Lung microvascular endothelial cell (primary cell): ENCODE measurements at places on chromosomes 1 and 21. TPM values are rescaled to one million over a fixed set of nuclear protein-coding genes. Genes with fewer than 3 reads are reported as not detected.

DNA sequence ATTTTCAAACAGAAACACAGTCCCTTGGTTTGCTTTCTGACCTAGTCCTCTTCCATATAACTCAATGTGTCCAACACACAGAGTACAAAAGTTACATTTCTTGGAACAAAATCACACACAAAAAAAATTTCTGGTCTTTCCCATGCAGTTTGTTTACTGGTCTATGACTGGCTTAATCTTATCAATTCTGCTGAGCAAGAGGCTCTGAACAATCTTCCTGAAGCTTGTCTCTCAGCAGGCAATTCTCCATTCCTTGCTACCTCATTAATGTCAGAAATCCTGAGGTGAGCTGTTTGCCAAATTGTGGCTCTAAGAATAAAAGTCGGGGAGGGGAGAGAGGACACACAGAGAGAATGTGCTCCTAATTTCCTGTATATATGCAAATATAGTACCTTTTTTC, 423.6 kb downstream of the HLX start:
- no peak for DNase-seq

- no peak for DNase-seq
Observed at GRCh38 chr1:97936976-97937375, 16.1 kb upstream of the DPYD start.

DNA sequence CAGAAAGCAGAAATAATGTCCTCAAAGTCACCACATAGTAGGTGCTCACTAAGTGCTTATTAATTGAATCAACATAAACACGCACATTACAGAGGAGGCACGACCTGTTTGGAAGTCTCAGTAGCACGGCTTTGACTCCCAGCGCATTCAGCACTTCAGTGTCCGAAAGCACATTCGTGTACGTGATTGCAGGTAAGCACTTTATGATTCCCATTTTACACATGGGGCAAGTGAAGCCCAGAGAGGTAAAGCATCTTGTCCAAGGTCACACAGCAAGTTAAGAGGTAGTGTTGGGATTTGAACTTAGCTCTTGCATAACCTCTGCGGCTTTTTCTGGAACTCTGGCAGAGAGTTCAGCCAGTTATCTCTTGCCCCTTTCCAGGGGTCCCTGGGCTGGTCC, 85.2 kb upstream of the WNT4 start:
- no peak for DNase-seq

GRCh38 chr1:67174716-67175284, 8.5 kb downstream of the IL23R start:
- no peak for DNase-seq

DNA sequence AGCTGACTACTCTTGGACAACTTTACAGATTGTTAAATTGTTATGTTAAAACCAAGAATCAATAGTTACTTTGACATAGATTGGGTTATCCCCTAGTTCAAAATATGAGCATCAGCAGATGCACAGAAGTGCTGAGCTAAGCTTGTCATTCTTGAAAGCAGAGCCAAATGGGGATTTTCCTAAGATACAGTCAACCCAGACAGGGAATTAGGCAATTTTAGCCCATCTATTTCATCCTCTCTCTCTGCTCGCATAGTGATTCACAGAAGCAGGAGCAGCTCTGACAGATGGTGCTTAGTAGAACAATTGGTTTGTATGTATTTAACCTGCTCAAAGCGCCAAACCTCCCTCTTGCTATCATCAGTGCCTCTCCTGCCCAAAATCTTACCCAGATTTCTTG, 27.9 kb upstream of the PRRC2C start:
- peak; percentile 11 for DNase-seq

DNA sequence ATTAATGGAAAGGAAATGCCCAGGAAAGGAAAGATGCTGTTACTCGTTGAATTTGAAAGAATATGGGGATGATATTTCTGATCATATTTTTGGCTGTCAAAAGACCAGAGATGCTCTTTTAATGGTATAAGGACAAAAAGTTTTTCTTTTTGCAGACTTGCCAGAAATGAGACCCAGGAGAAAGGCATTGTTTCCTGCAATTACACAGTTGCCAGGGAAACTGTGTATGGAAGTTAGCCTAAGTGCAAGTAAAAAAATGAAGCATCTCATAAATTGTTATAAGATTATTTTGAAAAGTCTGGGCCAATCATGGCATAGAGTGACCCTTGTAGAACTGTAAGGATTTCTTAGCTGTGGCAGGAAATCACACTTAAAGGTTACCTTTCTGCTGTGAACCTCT, 155.7 kb upstream of the BEND5 start:
- DNase-seq, result peak; percentile 10

DNA sequence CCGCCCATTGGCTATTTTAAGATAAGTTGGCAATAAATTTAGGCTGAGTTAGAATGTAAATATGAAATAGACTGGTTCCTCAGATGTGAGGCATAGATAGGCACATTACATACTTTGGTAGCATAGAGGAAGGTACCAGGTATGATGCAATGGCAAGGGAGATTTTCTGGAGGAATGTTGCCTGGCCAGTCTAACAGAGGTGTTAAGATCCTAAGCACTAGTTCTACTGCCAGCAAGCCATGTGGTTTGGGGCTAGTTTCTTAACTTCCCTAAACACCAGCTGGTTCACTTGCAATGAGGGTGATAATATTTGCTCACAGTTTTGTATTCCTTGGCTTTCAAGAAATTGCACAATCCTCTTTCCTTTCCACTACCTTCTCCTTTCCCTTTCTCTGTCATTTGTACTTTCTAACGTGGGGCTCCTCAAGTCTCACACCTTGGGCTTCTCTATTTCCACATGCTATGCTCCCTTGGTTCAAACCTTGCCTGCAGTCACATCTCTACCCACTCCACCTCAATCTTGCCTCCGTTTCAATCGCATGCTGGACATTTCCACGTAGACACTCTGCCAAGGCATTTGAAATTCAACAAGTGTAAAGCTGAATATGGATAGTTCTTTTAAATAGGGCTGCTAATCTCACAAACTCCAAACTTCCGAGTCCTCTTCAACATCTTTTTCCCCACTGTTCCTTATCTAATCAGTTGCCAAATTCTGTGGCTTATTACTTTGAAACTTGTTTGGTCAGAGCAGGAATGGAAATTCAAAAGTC, 4.7 kb upstream of the CD55 start:
- no peak for DNase-seq

DNA sequence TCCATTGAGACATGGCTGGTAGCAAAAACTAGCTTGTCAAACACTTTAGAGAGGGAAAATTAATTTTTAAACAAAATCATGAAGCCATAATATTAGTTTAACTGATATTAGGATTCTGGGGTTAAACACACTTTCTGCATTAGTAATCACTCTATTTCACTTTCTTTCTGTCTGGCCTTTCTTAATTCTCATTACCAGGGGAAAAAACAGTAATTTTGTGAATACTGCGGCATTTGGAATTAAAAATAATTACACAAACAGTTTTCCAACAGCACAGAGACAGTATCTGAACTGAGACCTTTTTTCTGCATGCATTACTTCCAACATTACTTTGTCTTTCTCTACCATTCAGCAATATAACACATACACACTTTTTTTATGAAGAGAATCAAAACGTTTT, 190.6 kb downstream of the MRPL39 start:
- no peak for DNase-seq

DNA sequence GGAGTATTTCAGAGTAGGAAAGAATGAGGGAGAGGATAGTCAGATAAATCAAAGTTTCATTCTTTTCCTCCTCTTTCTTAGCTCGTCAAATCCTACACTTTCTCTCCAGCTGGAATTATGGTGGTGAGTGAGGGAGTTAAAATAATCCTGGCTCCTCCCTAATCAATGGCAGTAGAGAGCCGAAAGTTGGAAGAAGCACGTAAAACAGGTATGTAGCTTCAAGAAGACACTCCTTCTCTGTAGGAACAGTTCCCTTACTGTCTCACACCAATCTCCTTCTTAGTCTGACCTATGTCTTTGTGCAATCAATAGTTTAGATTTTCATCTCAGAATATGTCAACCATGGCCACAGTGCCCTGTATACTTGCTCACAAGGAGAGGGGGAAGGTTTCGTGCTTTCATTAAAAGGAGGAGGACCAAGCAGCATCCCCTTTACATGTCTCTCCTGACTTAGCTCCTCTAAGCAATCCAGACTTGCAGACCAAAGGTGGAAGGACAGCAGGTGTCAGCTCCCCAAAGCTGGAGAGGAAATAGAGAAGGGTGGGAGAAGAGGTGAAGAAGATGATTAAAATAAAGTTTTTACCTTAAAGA, 878 bp downstream of the MINDY1 start:
- DNase-seq, result no peak

MRTO4 gene
- total RNA-seq, result 16.7 and 17.0 TPM in 2 replicates

AGL gene
- 5.0 and 6.3 TPM in 2 replicates for total RNA-seq

PPIAL4G gene
- total RNA-seq, result not detected in 2 replicates

SMG5 gene
- total RNA-seq, result 29.9 and 53.2 TPM in 2 replicates

KRTAP12-2 gene
- not detected in 2 replicates for total RNA-seq

KRTAP19-1 gene
- total RNA-seq, result not detected in 2 replicates
